Activated CD8-positive, alpha-beta memory T cell treated with anti-CD3 and anti-CD28 coated beads, Interleukin-2, amount 10 ng/mL, durations not matched to agents 7 days and 5 days (primary cell): ENCODE measurements at places on chromosomes 13 and 19. TPM values are rescaled to one million over a fixed set of nuclear protein-coding genes. Genes with fewer than 3 reads are reported as not detected.
A peak's percentile ranks its signal among the peaks of the same experiment; 100 is the strongest.

DNA sequence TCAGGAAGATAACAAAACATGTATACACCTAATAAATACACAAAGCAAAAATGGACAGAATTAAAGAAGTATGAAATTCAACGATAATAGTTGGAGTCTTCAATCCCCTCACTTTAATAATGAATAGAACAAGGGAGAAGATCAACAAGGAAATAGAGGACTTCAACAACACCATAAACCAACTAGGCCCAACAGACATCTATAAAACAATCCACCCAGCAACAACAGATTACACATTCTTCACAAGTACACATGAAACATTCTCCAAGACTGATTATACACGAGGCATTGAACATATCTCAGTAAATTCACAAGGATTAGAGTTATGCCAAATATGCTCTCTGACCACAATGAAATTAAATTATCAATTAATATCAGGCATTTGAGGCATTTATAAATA is 185.5 kb upstream of the NBEA start:
- no peak overlapping the region for H3K4me3 ChIP-seq
- H3K36me3 ChIP-seq = no peaks in the 10 kb centered on the region
- H3K27ac ChIP-seq = no peak overlapping the region
- H3K4me1 ChIP-seq = no peaks in the 10 kb centered on the region
- DNase-seq = no peak
- no peaks in the 10 kb centered on the region for H3K27me3 ChIP-seq

DNA sequence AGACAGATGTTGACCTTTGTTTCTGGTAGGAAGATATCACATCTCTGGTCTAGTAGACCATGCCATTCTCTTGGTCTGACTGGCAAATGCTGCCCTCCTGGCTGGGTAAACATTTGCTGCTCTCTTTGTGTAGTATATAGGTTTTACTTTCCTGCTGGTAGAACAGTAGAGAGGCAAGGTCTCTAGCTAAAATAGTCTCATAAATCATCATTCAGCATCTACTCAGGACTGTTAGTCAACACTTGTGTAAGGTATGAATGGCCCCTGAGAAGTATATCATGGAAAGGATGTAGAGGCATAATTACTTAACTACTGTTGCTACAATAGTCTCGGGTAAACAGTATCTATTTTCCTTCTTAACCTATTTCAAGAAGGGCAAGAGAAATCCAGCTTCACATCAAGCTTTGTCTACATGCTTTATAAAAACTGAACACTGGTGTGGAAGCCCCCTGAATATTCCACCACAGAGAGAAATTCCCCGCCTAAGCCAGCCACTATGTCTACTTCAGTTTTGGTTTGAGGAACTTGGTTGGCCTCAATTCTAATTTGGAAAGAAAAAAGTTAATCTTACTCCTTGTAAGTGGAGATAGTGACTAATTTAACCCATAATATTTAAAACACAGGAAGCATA is 18.4 kb upstream of the MYCBP2 start:
- H3K4me1 ChIP-seq = peaks cover 15% of the 10 kb centered on the region
- no peak for DNase-seq
- H3K27ac ChIP-seq = peak overlapping the region; percentile 67
- H3K4me3 ChIP-seq = no peak overlapping the region

DNA sequence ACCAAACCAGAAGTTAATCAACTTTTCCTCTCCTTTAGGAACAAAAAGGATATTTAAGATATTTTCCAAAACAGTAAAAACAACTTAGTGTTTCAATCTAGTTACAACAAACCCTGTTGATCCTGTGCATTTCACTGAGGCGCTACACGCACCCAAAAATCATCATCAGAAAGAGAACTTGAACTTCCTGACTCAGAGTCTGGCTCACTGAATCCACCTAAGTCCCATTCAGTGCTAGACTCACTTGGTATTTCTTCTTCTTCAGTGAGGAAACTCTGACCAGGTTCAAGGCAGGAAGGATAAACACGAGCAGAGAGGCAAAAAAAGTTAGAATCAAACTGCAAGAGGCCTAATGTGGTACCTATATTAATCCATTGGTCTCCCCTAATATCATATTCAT is 2.2 kb downstream of the KBTBD6 start:
- DNase-seq = no peak
- peaks cover 16% of the 10 kb centered on the region for H3K36me3 ChIP-seq
- no peaks in the 10 kb centered on the region for H3K27me3 ChIP-seq
- peak overlapping the region; percentile 94 for H3K4me3 ChIP-seq
- H3K27ac ChIP-seq = peak overlapping the region; percentile 48

- DNase-seq = no peak
- no peak overlapping the region for H3K27ac ChIP-seq
Observed at GRCh38 chr13:79932556-79932955, 408.4 kb downstream of the SPRY2 start.

CGB7 gene
- not detected for total RNA-seq

GRCh38 chr13:71866335-71867130 is 471 bp downstream of the DACH1 start:
- peaks cover 5% of the 10 kb centered on the region for H3K36me3 ChIP-seq
- peak overlapping the region; percentile 45 for H3K4me3 ChIP-seq
- no peak for DNase-seq
- peaks cover 18% of the 10 kb centered on the region for H3K4me1 ChIP-seq

PBX4 gene
- total RNA-seq = 62.3 TPM

- no peak for DNase-seq
- H3K4me3 ChIP-seq = no peak overlapping the region
- peaks cover 38% of the 10 kb centered on the region for H3K36me3 ChIP-seq
- peaks cover 9% of the 10 kb centered on the region for H3K4me1 ChIP-seq
- no peak overlapping the region for H3K27ac ChIP-seq
Observed at GRCh38 chr13:48985756-48986155, 10.0 kb downstream of the FNDC3A start.
